ENCODE measurements at places on chromosomes 4 and X. TPM values are rescaled to one million over a fixed set of nuclear protein-coding genes. Genes with fewer than 3 reads are reported as not detected.

DNA sequence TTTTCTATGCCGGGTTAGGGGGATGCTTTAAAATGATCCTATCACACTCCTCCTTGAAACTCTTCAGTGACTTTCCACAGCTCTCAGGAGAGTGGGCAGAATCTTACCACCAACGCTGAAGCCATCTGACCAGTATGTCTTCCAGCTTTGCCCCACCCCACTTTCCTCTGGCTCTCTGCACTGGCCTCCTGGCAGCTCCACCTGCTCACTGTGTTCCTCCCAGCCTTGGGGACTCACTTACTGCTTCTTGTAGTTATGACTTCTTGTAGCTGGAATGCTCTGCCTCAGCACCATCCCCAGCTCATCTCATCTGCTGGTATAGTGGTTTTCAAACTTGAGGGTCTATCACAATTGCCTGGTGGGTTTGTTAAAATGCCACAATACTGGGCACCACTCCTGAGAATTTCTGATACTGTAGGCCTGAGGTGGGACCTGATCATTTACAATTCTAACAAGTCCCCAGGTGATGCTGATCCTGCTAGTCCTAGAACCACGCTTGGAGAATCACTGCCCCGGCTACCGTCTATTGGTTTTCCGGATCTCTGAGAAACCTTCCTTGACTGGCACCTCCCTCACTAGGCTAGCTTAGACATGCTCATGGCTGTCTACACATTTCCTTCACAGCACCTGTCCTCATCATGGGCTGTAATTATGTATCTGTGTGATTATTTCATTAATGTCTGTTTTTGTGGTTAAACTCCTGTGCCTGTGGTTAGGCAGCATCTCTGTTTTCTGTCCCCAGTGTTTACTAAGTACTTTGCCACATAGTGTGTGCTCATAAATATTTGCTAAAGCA, 152.2 kb downstream of the MGST2 start:
- DNase-seq = no peak

DNA sequence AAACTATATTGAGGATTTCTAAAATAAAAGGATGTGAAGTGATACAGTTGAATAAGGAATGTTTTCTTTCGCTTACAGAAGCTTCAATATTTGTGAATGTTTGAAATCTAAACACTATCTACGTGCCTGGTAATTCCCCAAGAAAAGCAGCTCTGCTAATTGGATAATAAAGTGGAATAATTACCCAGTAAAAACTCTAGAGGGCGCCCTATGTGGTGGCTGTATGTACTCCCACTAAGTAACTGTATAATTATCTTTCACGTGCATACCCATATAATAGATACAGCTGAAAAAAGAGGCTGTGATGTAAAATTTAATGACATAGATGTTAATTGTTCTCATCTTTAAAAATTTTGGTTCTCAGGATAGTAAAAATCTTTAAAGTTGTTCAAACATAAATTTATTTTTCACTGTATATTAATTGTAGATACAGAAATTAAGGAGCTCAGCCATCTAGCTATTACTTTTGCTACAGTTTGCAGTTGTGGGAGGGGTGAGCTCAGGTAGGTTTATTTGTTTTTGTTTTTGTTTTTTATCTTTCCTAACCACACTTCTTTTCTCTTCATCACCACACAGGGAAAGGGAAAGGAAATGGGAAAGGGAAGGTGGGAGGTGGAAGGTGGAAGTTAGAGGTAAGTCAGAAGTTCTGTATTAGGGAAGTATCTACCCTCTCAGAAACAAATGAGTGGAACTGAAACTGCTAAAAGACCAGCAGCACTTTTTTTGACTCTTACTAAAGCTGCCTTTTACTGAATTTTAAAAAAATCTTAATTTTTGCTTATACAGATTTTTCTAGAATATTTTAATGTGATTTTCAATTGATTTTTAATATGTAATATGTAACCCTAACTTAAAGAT, 151.7 kb upstream of the RPS6KA6 start:
- DNase-seq = no peak

- DNase-seq = no peak
These were observed 24.2 kb downstream of the EPHA5 start for GRCh38 chr4:65646136-65646535.

- peak; percentile 44 for DNase-seq
These were observed 557 bp upstream of the KDR start for GRCh38 chr4:55125763-55126541.

Gene DNAAF6
- not detected for total RNA-seq

- no peak for DNase-seq
These were observed 1008.2 kb downstream of the NLGN4X start for GRCh38 chrX:5220421-5220820.
